ENCODE measurements at places on chromosomes 16 and 17.

DNA sequence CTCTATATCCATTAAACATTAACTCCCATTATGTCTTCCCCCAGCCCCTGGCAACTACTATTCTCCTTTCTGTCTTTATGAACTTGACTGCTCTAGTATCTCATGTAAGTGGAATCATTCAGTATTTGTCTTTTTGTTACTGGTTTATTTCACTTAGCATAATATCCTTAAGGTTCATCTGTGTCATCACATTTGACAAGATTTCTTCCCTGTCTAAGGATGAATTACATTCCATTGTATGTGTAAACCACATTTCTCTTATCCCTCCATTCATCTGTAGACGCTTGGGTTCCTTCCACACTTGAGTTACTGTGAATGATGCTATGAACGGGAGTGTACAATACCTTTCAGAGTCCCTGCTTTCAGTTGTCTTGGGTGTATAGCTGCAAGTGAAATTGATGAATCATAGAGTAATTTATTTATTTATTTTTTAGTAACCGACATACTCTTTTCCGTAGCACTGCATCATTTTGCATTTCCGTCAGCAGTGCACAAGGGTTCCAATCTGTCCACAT lies 399.7 kb upstream of the RBFOX1 start:
- DNase-seq = no peak

GRCh38 chr17:29760279-29761039 lies 137.7 kb upstream of the CORO6 start:
- no peak for DNase-seq

DNA sequence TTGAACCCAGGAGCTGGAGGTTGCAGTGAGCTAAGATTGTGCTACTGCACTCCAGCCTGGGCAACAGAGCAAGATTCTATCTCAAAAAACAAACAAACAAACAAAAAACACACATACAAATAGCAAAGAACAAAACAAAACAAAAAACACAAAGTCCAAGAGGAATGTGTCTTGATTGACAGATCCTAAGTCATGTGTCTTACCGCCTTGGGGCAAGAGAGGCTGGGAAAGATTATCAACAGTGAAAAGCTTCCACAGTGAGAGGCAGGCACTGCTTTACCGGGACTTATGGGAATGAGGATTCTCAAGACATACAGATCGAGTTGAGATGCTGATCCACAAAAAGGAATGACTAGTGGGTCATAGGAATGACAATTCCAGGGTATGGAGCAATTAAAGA lies 62.7 kb upstream of the GAS7 start:
- DNase-seq = no peak

GRCh38 chr17:227946-228615 lies 46.6 kb upstream of the DOC2B start:
- DNase-seq = no peak

- no peak for DNase-seq
Observed at GRCh38 chr17:18959071-18959844, 7.3 kb downstream of the SLC5A10 start.

GRCh38 chr17:71380535-71380934 lies 740.3 kb upstream of the SOX9 start:
- DNase-seq = no peak

Data from NCI-H1092 (cell line).